ENCODE measurements at places on chromosomes 1 and 21. TPM values are rescaled to one million over a fixed set of nuclear protein-coding genes. Genes with fewer than 3 reads are reported as not detected.

OPTC gene
- not detected for total RNA-seq

EPHA10 gene
- not detected for total RNA-seq

HNRNPCL2 gene
- total RNA-seq, result not detected

SELL gene
- 8.5 TPM for total RNA-seq

PLA2G2F gene
- not detected for total RNA-seq

FBLIM1 gene
- total RNA-seq, result 731 TPM

DNA sequence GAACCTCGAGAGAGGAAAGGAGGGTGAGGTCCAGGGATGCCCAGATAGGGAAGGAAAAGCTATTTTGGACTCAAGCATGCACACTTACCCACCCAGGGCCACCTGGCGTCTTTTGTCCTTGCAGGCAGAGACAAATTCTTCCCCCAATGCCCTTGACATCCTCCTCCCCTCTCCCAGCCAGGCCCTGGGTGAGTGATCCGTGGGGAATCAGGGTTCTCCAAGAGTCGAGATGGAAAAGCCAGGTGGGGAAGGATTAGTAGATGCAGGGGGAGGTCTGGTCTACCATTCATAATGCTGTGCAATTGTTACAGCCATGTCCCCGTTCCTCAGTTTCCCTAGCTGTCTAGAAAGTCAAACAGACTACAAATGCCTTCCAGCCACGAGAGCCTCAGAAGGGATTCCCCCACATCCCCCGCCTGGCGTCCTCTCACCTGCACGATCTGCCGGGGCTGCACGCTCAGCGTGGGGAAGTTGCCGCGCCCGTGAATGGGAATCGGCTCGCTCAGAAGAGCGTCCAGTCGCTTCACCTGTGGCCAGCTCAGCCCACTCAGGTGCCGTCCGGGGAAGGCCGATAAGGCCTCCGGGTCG, 580 bp downstream of the TENT5B start:
- no peak for DNase-seq

- DNase-seq, result no peak
These were observed at the start of gene IL23R for GRCh38 chr1:67166196-67166595. Gene IL23R, plus strand, starts transcription at chr1:67166454. Its CDS starts 1,667 bp downstream, at chr1:67168121.

- no peak for DNase-seq
These were observed 13.3 kb downstream of the PLPPR5 start for GRCh38 chr1:98991127-98992012.

- DNase-seq, result no peak
These were observed 716.2 kb upstream of the ZP4 start for GRCh38 chr1:238606896-238607295.

- no peak for DNase-seq
These were observed 160.9 kb upstream of the FMN2 start for GRCh38 chr1:239930686-239931262.

DNA sequence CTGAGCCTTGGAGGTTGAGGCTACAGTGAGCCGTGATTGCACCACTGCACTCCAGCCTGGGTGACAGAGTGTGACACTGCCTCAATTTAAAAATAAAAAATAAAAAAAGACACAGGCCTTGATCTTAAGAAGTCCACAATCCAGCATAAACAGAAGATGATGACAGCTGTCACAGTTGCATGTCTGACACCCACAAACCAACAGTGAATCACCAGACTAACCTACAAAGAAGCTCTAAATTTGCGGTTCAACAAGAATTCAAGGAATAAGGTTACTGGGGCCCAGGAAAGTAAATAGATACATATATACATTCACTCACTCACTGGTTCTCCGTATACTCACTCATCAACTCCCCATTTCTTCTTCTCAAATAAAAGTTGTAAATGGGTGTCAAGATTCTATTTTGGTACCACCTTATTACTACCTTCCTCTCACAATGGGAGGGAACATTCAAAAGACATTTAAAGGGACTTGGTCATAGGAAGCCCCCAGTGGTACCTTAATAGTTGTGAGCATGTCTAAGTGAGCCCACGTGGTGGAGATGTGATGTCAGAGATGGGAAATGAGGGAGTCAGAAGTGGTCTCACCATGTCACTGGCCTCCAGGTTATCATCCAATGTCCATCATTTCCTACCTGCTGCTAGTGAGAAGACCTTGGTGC, 66.9 kb upstream of the PRDX6 start:
- DNase-seq, result no peak

GRCh38 chr1:4047666-4048065, 147.6 kb upstream of the C1orf174 start:
- no peak for DNase-seq

GRCh38 chr1:61910035-61910434, 167.8 kb downstream of the PATJ start:
- DNase-seq, result no peak

GRCh38 chr1:82160036-82160435, 359.3 kb downstream of the ADGRL2 start:
- DNase-seq, result no peak

- no peak for DNase-seq
These were observed 10.8 kb downstream of the GRHL3 start for GRCh38 chr1:24329797-24330543.

DNA sequence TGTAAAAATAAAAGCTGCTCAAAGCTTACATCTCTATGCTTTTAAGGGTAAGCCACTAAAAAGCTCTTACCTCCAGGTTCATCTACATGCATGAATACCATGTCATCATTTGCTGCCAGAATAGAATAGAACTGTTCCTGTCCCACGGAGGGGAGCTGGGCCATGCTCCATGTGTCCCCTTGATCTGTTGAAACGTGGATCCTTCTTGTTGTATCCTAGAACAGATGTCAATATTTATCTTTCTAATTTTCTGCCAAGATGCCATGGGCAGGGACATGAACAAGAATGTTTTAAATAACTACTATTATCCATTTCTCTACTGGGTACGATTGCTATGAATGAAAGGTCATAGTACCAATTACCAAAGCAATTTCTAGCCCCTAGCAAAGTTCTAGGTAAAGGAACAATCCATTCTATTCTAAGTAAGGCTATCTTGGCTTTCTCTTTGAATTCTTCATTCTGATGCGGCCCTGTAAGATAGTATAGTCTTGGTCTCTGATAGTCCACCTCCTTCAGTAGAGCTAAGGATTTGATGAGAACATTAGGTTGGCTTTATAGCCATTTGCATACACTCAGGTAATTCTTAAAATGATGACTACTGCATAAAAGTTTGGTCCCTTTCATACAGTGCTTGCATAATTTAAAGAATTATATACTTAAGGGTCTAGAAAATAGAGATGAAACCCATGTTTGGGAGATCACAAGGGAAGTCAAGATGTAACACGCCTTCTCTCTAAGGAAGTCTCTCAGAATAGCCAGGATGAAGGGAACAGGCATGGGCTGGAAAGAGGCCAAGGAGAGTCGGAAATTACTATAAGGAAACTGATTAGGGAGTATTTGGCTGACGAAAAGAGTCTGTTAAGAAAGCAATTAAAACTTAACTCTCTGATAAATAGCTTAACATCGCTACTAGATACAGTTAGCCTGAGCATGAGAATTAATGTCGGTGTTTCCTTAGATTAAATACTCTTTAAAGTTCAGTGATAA, 35.4 kb upstream of the MYBPHL start:
- DNase-seq, result no peak

DNA sequence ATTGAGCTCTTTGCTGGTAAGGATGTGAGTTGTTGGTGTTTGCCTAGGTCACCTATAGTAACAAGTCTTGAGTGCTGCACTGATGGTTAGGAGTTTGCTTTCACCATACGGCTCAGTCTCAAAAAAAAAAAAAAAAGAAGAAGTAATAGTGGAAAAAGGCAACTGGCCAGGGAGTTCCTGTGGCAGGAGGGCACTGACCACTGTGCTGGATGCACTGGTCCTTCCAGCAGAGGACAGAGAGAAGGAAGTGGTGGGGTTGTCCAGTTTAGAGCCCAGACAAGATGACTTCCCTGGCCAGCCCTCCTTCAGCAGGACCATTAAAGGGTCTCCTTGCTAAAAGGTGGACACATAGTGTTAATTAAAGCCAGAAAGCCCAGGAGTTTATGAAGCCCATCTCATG, 11.9 kb upstream of the PTCH2 start:
- DNase-seq, result no peak
